Osteoblast (primary cell): ENCODE measurements at places on chromosomes 7 and 10.

DNA sequence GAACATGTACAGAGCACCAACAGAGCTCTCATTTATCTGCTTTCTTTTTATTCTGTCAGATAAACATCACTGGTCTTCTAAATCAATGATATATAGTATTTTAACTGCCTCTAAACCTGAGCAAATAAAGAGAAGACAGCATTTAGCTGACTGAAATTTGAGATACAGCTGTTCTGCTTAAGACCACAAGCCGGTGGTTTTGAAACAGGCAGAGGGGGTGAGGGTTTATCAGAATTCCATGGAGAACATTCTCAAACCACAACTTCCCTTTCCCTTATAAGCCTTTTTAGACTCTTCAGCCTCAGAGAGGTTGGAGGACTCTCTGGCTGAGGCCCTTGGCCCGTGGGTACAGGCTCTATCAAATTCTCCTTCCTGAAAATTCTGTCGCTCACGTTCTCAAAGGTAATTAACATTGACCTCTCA is 87.4 kb upstream of the RSU1 start:
- DNase-seq = peak; percentile 38

DNA sequence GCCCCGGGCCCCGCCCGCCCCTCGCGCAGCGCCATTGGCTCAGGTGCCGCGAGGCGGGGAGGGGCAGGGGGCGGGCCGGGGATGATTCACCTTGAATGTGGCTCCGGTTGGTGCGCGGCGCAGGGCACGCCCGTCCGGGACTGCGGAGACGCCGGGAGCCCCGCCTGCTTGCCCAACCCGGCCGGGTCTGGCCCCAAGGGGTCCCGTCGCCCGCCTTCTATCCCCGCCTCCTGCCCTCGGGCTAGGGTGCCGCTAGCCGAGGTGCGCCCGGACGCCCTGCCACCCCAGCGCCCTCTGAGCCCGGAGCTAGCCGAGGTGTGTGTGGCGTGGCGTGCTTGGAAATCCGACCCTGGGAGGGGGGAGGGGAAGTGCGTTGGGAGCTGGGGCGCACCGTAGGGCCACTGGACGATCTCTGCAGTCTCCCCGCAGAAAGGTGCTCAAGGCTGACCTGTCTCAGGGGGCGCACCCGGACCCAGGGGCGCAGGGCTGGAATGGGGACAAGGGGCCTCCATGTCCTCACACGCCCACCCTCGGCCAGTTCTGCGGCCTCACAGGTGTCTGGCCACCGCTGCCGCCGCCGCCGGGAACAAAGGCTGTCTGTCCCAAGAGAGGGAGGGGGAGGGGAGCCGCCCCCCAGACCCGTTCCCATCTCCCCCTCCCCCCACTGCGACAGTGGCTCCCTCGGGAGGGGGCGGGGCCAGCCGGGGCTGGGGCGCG is 168.9 kb downstream of the NRF1 start:
- DNase-seq = peak; percentile 86

GRCh38 chr7:149624419-149625339 is 127.1 kb upstream of the ZNF746 start:
- peak; percentile 99 for DNase-seq

DNA sequence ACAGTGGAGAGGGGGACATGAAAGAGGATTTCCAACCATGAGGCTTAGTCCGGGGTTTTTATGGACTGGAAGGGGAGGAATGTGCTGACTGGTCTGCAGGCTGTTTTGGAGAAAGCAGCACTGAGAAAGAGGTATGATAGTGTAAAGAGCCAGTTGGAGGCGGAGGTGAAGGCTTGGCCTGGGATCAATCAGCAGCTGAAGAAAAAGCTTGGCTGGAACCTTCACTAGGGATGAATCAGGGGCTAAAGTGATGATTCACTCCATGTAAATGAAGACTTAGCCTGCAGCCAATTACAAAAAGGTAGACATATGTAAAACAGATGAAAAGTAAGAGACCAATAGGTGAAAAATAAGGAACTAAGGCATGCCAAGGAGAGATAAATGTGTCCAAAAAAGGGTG is 1382.6 kb downstream of the GATA3 start:
- DNase-seq = no peak
